ENCODE measurements at places on chromosomes 5 and 9.

- no peak for DNase-seq
Measured at GRCh38 chr5:152072091-152072490, 147.4 kb upstream of the GLRA1 start.

GRCh38 chr9:21668516-21668915 is 133.9 kb upstream of the MTAP start:
- no peak for DNase-seq

DNA sequence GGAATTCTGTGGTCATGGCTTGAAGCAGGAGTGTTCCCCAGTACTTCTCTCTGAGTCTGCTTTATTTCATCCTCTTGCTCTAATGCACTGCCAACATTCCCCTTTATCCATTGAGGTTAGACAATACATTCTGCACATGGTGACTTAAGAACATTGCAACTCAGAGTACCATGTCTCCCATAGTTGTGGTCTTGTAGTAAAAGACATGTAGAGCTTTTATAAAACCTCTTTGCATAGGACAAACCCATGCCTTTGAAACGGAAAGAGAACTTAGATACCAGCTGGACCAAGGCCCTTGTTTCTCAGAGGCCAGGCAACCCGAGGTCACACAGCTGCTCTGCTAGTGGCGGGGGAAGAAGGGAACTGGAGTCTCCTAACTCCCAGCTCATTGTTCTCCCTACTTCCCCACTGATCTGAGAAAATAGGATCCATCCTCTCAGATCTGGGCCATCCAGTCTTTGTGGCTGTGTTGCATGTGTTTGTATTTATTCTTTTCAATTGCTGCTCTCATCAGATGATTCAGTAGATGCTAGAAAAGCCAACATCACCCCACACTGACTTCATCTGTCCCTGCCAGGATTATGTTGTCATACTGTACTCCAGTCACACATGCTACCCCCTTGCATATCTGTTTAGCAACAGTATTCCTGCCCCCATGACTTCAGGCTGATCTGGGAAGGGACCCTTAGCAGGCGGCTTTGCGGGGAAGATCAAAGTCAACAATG is 236.9 kb downstream of the SAXO1 start:
- no peak for DNase-seq

DNA sequence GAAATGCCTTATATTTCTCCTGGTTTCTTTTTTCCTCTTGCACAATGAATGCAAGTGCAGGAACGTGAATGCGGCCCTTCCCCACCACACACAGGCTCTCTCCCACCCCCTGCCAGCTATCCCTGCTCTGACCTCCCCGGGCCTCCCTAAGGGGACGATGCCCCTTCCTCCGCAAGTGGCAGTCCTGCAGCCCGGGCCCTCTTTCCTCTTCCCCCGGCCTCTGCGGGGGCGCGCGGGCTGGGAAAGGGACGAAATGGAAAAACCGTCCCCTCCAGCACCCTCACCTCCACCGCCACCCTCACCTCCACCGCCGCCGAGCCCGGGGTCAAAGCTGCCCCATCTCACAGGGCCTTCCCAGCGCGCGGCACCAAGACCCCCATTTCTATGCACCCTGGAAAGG is 44.7 kb downstream of the GAS1 start:
- no peak for DNase-seq

- no peak for DNase-seq
Measured at GRCh38 chr5:9056046-9056445, 489.8 kb downstream of the SEMA5A start.

GRCh38 chr5:181107699-181108098 is 23.3 kb downstream of the OR2V1 start:
- DNase-seq: no peak
